Effector memory CD8-positive, alpha-beta T cell (primary cell): ENCODE measurements at places on chromosomes 13 and 19.

DNA sequence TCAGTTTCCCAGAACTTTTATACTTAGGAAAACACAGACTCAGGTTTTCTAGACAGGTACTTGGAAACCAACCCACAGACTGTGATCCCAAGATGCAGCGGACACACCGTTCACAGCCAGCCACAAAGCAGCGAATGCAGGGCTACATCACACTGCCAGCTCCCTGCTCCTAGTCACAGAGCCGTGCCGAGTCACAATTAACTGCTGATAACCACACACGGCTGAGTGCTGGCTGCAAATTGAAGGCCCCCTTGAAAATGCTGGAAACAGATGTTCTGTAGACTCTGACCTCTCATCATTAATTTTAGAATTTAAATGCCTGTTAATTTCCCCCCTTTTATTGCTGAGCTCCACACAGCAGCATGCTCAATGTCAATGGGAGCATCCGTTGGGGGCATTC is 78.6 kb upstream of the SIAH3 start:
- H3K4me3 ChIP-seq: no peak overlapping the region
- no peaks in the 10 kb centered on the region for H3K36me3 ChIP-seq
- H3K4me1 ChIP-seq: no peaks in the 10 kb centered on the region
- no peak overlapping the region for H3K27ac ChIP-seq
- no peak for DNase-seq

- peak overlapping the region; percentile 61 for H3K27ac ChIP-seq
- H3K27me3 ChIP-seq: no peaks in the 10 kb centered on the region
- DNase-seq: no peak
- H3K36me3 ChIP-seq: peaks cover 5% of the 10 kb centered on the region
- no peak overlapping the region for H3K4me3 ChIP-seq
- peaks cover 25% of the 10 kb centered on the region for H3K4me1 ChIP-seq
Measured at GRCh38 chr19:30029721-30030510, 87.9 kb downstream of the URI1 start.

DNA sequence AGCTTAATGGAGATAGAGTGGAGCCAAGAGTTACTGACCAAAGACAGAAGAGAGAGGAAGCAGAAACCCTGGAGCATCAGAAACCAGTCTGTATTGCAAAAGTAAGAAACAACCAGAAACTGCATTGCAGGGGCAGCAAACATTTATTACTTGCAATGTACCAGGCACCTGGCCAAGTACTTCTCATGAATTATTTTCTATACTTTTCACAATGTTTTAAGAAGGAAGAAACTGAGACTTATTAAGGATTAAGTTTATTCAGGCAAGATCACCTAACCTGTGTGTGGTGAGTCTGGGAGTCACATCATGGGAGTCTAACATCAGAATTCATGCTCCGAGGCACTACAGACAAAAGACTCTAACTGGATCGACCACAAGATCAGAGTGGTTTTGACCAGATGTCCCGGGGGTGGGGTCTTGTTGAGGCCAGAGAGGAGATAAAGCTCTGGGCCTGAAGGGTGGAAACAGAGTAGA is 47.4 kb downstream of the TNFRSF19 start:
- H3K4me3 ChIP-seq: no peak overlapping the region
- no peak overlapping the region for H3K27ac ChIP-seq
- DNase-seq: no peak

DNA sequence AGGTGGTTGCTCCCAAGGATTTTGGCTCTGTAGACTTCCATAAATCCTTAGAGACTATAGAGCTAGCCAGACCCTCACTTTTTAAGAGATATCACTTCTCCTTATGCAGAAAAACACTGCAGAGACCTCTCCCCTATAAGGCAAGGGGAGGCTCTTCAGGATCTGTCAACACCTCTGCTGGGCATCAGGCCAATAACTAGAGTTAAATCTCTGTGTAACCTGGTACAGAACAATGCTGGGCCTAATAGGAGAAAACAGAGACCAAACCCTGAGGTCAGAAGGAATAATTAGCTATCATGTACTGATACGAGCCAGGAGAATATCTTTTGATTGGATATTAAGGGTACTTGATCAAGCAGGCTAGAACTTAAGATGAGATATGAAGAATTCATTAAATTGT is 358.5 kb downstream of the TBC1D4 start:
- no peak overlapping the region for H3K27ac ChIP-seq
- peaks cover 28% of the 10 kb centered on the region for H3K27me3 ChIP-seq
- H3K4me1 ChIP-seq: no peaks in the 10 kb centered on the region
- H3K36me3 ChIP-seq: no peaks in the 10 kb centered on the region
- DNase-seq: no peak

DNA sequence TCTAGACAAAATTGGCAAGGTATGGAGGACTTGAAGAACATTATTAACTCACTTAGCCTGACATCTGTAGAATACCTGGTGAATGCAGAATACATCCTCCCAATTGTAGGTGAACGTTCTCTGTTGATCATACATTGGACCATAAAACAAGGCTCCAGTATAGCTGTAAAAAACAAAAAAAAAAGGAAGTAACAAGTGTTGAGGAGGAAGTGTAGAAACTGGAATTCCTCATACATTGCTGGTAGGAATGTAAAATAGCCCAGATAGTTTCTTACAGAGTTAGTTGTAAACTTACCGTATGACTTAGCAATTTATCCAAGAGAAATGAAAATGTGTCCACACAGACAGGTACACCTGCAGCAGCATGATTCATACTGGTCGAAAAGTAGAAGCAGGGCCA is 44.8 kb downstream of the TSSK6 start:
- H3K27me3 ChIP-seq: no peaks in the 10 kb centered on the region
- H3K4me3 ChIP-seq: peak overlapping the region; percentile 37
- no peak for DNase-seq
- H3K27ac ChIP-seq: no peak overlapping the region
- H3K4me1 ChIP-seq: peaks cover 33% of the 10 kb centered on the region
- H3K36me3 ChIP-seq: peaks cover 57% of the 10 kb centered on the region

DNA sequence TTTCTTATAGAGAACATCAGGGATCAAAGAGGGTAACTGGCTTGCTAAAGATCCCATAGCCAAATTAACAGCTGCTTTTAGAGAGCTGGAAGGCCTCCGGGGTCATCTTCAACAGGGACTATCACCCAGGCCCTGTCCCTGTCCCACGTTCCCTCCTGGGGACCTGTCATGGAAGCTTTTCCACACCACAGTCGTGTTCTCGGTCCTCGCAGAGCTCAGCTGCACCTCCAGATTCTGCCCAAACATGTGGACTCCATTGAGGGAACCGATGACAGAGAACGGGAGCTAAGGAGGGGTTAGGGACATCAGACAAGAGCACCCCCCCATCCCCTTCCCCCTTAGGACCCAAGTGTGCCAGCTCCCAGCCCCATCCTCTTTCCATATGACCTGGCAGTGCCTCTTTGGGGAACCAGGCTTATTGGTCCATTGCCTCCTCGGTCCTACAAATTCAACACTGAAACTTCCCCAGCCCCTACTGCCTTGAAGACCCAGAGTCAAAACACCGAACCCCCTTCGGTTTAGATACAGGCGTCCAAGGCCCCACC is 568 bp downstream of the FUZ start:
- H3K27ac ChIP-seq: peak overlapping the region; percentile 98
- H3K36me3 ChIP-seq: peaks cover 39% of the 10 kb centered on the region
- H3K4me1 ChIP-seq: peaks cover 42% of the 10 kb centered on the region
- no peak for DNase-seq
- H3K27me3 ChIP-seq: no peaks in the 10 kb centered on the region

GRCh38 chr13:99751517-99752199 is 219.9 kb downstream of the ZIC5 start:
- DNase-seq: no peak
- peaks cover 6% of the 10 kb centered on the region for H3K36me3 ChIP-seq
- H3K27ac ChIP-seq: no peak overlapping the region
- H3K4me3 ChIP-seq: no peak overlapping the region

DNA sequence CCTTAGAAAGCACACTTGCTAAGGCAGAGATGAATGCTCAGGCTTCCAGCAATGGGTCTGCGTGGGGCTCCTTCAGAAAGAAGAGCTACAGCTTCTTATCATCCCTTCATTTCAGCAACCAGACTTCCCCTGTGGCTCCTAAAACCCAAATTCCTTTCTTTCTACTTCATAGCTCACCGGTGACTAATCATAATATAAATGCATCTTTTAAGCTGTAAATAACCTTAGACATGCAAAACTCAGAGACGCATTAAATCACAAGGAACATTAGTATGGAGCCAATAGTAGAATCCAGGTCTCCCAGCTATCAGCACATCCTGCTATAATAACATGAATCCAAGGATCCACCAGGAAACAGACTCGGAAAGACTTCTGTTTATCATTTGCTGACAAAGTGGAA is 375.6 kb downstream of the COG6 start:
- DNase-seq: no peak
- peaks cover 8% of the 10 kb centered on the region for H3K4me1 ChIP-seq
- no peaks in the 10 kb centered on the region for H3K27me3 ChIP-seq
- no peak overlapping the region for H3K4me3 ChIP-seq

- no peaks in the 10 kb centered on the region for H3K27me3 ChIP-seq
- DNase-seq: no peak
- no peaks in the 10 kb centered on the region for H3K4me1 ChIP-seq
- no peak overlapping the region for H3K4me3 ChIP-seq
- no peak overlapping the region for H3K27ac ChIP-seq
Measured at GRCh38 chr19:32615569-32615968, 34.6 kb downstream of the PDCD5 start.

DNA sequence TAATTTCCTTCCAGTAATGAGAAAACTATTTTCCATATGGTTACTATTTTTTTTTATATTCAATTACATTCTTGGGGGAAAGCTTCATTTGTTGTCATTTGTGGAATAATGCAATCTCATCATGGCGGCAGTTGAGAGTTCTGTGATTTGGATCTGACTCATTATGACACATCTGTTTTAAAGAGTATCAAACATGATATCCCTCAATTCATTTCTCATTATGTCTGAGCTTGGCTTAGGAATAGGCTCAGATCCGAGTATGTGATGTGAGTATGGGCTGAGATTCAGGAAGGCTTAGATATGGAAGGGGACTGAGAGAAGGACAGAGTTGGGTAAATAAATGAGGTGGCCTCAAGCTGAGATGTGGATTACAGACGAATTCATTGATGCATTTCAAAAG is 64.4 kb downstream of the POSTN start:
- DNase-seq: no peak
- no peak overlapping the region for H3K4me3 ChIP-seq
- no peaks in the 10 kb centered on the region for H3K27me3 ChIP-seq
- H3K36me3 ChIP-seq: no peaks in the 10 kb centered on the region
- no peak overlapping the region for H3K27ac ChIP-seq

DNA sequence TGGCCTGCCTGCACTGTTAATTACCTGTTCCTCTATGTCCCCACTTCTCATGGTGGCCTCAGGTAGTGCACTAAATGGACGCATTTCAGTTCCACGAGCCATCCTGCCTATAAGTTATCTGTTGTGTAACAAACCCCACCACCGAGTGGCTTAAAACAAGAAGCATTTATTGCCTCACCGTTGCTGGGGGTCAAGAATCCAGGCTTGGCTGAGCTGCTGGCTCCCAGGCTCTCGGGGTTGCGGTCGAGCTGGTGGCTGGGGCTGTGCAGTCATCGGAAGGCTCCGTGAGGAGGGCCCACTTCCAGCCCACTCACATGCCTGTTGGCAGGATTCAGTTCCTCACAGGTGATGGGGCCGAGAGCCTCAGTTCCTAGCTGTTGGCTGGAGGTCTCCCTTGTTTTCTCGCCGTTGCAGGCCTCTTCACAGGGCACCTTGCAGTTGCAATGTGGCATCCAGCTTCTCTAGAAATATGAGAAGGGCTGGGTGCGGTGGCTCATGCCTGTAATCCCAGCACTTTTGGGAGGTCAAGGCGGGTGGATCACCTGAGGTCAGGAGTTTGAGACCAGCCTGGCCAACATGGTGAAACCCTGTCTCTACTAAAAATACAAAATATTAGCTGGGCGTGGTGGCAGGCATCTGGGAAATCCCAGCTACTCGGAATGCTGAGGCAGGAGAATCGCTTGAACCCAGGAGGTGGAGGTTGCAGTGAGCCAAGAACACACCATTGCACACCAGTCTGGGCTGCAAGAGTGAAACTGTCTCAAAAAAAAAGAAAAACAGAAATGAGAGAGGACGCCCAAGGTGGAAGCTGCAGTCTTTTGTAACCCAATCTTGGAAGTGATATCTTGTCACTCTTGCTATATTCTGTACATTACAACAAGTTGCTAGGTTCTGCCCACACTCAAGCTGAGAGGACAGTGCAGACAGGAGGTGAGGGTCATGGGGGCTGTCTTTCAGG is 6.5 kb upstream of the PTOV1 start:
- no peak overlapping the region for H3K27ac ChIP-seq
- H3K4me3 ChIP-seq: no peak overlapping the region
- DNase-seq: no peak

- H3K4me1 ChIP-seq: peaks cover 6% of the 10 kb centered on the region
- H3K27me3 ChIP-seq: no peaks in the 10 kb centered on the region
- peak overlapping the region; percentile 12 for H3K27ac ChIP-seq
- DNase-seq: no peak
- H3K4me3 ChIP-seq: no peak overlapping the region
Measured at GRCh38 chr13:32723987-32724386, 137.7 kb downstream of the PDS5B start.

GRCh38 chr19:55044771-55045716 is 7.0 kb upstream of the GP6 start:
- peaks cover 45% of the 10 kb centered on the region for H3K36me3 ChIP-seq
- peak overlapping the region; percentile 46 for H3K27ac ChIP-seq
- DNase-seq: no peak
- H3K4me3 ChIP-seq: no peak overlapping the region
- H3K4me1 ChIP-seq: peaks cover 14% of the 10 kb centered on the region

GRCh38 chr19:14941189-14941588 is at the start of gene OR7C2:
Gene OR7C2 (plus strand): TSS chr19:14941489. CDS start chr19:14941489, 0 bp downstream.
- H3K4me3 ChIP-seq: no peak within 1 kb of the TSS
- no peak for DNase-seq
- no peak within 1 kb of the TSS for H3K27ac ChIP-seq
- H3K4me1 ChIP-seq: no peaks in the 10 kb centered on the region
- H3K27me3 ChIP-seq: peaks cover 11% of the 10 kb centered on the region

- DNase-seq: no peak
- H3K36me3 ChIP-seq: peaks cover 23% of the 10 kb centered on the region
- peaks cover 42% of the 10 kb centered on the region for H3K4me1 ChIP-seq
- H3K4me3 ChIP-seq: peak overlapping the region; percentile 88
- peaks cover 13% of the 10 kb centered on the region for H3K27me3 ChIP-seq
Measured at GRCh38 chr13:21672287-21672680, 1.4 kb downstream of the FGF9 start.

DNA sequence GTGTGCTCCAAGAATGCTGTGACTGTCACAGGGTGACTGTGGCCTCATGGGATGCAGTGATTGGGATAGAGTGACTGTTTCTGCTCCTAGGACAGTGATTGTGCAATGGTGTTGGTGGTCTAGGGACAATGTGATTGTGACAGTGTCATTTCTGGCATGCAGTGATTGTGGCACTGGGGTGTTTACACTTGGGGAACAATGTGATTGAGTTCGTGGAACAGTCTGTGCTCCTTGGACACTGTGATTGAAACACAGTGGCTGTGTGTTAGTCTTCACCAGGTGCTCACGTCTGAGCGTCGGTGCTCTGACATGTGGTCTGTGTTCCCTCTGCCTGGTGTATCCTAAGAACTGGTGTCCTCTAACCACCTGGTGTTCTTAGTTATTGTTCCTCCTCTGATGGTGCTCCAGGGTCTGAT is 1.7 kb downstream of the PDE4A start:
- peaks cover 33% of the 10 kb centered on the region for H3K27me3 ChIP-seq
- H3K4me3 ChIP-seq: no peak overlapping the region
- H3K4me1 ChIP-seq: peaks cover 54% of the 10 kb centered on the region
- H3K27ac ChIP-seq: peak overlapping the region; percentile 53
- H3K36me3 ChIP-seq: peaks cover 51% of the 10 kb centered on the region

GRCh38 chr13:40388617-40389016 is 277.8 kb downstream of the FOXO1 start:
- no peaks in the 10 kb centered on the region for H3K27me3 ChIP-seq
- H3K4me3 ChIP-seq: peak overlapping the region; percentile 86
- DNase-seq: peak; percentile 77
- peaks cover 27% of the 10 kb centered on the region for H3K4me1 ChIP-seq
- H3K36me3 ChIP-seq: peaks cover 4% of the 10 kb centered on the region
